ENCODE measurements at places on chromosomes 5 and 9.

DNA sequence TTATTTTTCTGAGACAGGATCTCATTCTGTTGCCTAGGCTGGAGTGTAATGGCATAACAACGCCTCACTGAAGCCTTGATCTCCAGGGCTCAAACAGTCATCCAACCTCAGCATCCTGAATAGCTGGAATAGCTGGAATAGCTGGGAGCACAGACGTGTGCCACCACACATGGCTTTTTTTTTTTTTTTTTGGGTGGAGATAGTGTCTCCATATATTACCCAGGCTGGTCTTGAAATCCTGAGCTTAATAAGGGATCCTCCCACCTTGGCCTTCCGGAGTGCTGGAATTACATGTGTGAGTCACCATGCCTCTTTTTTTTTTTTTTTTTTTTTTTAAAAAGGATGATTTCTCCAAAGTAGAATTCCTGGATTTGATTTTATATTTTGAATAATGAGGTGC lies 60.7 kb downstream of the NSD1 start:
- DNase-seq: no peak

DNA sequence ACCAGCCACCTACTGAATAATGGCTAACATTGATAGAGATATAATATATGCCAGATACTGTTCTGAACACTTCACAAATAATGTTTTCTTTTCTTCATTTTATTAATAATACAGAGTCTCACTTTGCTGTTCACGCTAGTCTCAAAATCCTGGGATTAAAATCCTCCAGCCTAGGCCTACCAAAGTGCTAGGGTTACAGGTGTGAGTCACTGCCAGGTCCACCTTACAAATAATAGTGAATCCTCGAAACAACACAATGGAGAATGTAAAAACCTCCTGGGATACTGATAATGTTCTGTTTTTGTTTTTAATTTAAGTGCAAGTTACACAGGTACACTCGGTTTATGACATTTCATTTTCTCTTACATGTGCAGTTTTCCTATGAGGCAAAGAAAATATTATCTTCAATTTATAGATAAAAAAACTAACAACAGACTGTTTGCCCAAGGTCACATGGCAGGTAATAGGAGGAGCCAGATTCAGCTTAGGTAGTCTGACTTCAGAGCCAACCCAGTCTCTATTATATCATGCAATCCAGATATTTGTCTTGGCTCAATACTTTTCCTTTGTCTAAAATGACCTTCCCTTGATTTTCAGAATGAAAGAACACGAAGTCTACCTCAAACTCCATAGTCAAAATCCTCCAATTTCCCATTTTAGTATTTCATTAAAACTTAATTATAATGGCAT lies 7.8 kb downstream of the ZFR start:
- DNase-seq: no peak

GRCh38 chr9:16425562-16426231 lies 444.8 kb downstream of the BNC2 start:
- DNase-seq: no peak

- DNase-seq: no peak
Measured at GRCh38 chr9:78565481-78565880, 268.6 kb downstream of the PSAT1 start.

Measured in hematopoietic multipotent progenitor cell treated with erythropoietin and hydrocortisone succinate and interleukin-3 and kit ligand, for 17 days (in vitro differentiated cells).